Foreskin fibroblast (primary cell): ENCODE measurements at places on chromosomes 3 and 15.

GRCh38 chr3:2262204-2262603 lies 163.5 kb downstream of the CNTN4 start:
- DNase-seq = no peak

- DNase-seq = no peak
These were observed 67.0 kb downstream of the RAB11A start for GRCh38 chr15:65936282-65936681.

GRCh38 chr3:87305517-87305916 lies 29.1 kb upstream of the POU1F1 start:
- no peak for DNase-seq

DNA sequence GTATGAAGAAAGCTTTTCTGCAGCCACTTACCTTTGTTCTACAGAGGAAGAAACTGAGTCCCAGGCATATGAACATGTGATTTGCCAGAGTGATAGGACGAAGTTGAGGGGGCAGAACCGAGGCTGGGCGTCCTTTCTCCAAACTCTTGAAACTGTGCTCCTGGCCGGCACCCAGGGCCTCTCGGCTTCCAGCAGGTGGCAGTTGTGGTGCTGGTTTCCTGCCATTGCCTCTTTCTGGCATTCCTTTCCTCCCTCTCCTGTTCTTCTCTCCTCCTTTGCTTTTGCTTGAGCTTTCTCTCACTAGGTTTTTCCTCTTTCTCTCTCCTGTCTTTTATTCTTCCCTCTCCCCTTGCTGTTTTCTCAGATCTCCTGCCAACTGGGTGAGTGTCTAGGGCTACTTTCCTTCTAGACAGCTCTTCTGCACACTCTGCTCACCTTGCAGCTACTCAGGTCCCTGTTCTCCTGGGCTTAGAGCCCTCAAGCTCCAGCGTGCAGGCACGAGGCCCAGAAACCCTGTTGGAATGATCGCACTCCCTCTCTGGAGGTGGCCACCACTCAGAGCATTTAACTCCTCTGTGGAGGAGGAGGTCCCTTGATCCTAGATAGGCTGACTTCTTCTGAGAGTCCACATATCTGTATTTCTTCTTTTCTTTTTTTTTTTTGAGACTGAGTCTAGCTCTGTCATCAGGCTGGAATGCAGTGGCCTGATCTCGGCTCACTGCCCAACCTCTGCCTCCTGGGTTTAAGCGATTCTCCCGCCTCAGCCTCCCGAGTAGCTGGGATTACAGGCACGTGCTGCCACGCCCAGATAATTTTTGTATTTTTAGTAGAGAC lies 26.2 kb downstream of the TRAK1 start:
- DNase-seq = peak; percentile 80

- DNase-seq = peak; percentile 84
These were observed at the start of gene ADAMTS7 for GRCh38 chr15:78811124-78811824. Gene ADAMTS7 (minus strand): TSS chr15:78811464. CDS start chr15:78811220, 244 bp downstream.

DNA sequence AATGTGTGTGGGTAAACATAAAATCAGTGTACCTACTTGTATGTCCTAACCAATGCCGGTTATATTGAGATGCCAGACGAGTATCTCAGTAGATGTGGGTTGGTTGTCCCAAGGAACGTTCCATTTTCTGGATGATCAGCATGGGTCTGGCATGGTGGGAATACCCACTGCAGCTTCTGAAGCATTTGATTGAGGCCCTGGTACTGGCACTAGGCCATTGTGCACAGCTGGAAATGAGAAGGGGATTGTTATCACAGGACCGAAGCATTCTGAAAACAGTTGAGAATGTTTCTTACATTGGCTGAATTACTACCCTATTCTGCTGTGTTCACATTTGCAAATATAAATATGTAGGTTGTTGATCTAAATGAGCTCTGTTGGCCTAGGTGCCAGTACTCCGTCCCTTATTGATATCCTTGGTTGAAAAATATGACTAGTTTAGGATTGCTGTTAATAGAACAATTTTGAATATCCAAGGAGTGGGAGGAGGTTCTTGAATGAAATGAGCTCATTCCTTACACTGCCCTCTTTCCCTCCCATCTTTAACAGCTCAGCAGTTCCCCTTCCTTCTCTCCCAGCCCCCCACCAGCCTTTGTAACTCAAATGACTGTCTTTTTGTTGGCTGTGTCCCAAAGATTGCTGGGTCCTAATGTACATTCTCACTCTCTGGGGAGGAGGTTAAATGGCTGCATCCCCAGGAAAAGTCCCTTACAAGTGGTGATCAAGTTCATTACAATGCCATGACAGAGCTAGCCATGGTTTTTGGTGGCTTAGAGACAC lies 293.3 kb upstream of the TPM1 start:
- peak; percentile 42 for DNase-seq

GRCh38 chr3:110521019-110521418 lies 550.6 kb upstream of the NECTIN3 start:
- peak; percentile 96 for DNase-seq

DNA sequence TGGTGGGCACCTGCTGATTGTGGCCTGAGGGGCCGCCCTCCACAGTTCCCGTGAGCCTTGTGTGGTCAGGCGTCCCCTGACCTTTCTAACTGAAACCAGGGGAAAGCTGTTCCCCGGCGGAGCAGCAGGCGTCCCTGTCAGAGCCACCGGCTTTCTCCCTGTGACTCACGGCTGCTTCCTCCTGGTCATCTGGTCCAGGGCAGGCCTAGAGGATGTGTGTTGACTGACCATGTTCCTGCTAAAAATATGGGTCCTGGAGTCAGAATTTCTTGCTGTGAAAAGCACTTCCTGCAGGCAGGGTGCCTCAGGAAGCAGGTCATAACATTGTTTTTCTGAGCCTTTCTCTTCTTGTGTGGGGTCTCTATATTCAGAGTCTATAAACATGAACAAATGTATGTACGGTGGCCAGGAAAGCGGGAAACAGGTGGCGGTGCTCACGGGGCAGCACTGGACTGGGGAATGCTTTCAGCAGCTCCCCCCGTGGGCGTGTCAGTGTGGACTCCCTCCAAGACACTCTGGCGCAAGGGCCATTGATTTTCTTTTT lies 38.4 kb upstream of the CGNL1 start:
- DNase-seq = peak; percentile 48

GRCh38 chr15:89367485-89368451 lies 33.1 kb upstream of the POLG start:
- no peak for DNase-seq

DNA sequence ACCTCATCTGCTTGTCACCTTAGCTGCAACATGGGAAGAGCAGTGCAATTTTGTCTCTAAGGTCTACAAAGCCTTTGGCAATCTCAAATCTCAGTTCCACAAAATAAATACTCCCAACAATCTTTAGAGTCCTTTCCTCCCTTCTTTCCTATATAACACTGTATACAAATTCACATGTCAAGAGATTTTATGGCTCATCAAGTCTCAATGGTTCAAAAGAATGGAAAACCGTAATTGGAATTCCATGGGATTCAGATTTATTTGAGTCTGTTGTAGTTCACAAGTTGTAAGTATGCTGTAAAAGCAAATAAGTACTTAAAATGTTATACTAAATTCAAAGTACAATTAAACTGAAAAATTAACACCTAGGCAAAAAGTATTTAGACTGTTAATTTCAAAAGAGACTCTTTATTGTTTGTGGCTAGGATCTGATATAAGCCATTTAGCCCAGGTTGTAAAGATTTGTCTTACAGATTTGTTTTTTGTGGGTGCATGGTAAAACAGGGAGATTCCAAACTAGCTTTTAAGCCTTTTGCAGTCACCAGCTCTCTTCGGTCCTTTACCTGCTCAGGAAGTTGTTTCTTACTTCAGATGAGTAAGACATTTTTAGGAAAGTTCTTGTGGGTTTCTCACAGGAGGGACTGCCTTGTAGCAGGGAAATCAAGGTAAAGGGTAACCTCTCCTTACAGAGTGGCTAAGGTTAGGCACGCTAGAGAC lies 50.1 kb downstream of the CMSS1 start:
- DNase-seq = no peak

- DNase-seq = peak; percentile 95
These were observed 33.3 kb downstream of the TM4SF18 start for GRCh38 chr3:149299938-149300801.

DNA sequence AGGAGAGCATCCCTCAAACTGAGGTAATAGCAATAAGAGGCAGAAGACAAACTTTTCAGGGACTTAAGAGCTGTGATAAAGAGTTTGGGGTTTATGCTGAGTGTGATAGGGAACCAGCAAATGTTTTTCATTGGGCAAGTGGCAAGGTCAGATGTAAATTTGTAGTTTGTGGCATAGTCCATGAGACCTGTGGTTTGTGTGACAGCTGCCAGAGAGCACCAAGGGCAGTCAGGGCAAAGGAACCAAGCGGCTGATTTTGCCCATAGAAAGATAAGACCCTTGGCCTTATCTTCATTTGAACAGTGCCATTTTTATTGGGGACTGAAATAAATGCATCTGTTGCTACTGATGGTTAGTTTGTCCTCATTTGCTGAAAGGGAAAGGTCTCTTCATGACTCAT lies 220.3 kb downstream of the LRRN1 start:
- DNase-seq = no peak

DNA sequence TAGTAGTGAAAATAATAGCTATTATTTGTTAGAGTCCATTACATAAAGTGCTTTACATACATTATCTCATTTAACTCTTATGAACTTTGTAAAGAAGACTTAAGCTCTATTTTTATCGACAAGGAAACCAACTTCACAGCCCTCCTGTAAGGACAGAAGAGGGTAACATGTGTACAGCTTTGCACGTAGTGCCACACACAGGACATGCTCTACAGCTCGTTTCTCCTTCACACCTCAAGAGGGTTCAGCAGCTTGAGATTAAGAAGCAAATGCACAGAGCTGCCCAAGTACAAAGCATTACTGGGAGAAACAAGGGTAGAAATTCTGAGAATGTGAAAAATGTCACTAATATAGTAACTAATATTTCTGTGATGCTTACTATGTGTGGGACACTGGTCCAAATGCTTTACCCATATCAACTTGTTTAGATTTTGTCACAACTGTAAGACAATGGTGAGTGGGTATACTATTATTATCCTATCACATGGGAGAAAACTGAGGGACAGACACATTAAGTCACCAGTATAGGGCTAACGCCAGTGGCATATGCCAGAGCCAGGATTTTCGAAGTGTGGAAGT lies 327.8 kb downstream of the CTNNB1 start:
- no peak for DNase-seq

- peak; percentile 38 for DNase-seq
These were observed 121.6 kb downstream of the UBE2E2 start for GRCh38 chr3:23324745-23325144.

GRCh38 chr3:46665763-46666452 lies 27.6 kb downstream of the ALS2CL start:
- DNase-seq = no peak

- DNase-seq = no peak
These were observed 152.5 kb downstream of the MEX3B start for GRCh38 chr15:81893182-81893835.

DNA sequence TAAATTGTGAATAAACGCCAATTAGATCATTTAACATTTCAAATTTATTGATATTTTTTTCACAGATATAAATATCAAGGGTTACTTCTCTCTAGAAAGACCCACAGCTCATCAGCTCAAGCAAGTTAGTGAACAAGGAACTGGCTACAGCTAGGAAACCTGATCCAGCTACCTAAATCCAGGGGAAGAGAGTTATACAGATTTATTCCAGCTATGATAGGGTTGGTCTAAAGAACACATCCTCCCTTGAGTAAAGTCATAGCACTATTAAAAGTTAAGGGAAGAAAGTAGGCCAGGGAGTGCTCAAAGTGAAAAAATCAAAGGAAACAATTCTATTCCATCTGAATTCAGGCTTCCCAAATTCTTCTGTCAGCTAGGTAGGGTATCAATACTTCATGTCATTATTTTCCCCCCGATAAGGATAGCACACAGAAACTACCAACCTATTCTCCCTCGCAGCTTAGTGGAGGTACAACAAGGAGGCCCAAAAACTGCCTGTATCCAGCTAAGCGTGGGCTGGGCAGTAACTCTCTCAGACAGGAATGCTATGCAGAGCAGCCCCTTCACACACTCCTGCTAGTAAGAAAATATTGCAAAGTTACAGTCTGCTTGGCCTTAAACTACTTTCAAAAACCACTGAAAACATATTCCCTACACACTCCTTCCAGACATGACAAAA lies 44.0 kb downstream of the DCUN1D1 start:
- DNase-seq = no peak
